ACHN (cell line): ENCODE measurements at places on chromosomes 4 and X.

- peak; percentile 63 for DNase-seq
Observed at GRCh38 chr4:188387179-188387791, 248.0 kb downstream of the TRIML1 start.

GRCh38 chr4:5217421-5217820, 166.1 kb downstream of the STK32B start:
- DNase-seq: no peak

DNA sequence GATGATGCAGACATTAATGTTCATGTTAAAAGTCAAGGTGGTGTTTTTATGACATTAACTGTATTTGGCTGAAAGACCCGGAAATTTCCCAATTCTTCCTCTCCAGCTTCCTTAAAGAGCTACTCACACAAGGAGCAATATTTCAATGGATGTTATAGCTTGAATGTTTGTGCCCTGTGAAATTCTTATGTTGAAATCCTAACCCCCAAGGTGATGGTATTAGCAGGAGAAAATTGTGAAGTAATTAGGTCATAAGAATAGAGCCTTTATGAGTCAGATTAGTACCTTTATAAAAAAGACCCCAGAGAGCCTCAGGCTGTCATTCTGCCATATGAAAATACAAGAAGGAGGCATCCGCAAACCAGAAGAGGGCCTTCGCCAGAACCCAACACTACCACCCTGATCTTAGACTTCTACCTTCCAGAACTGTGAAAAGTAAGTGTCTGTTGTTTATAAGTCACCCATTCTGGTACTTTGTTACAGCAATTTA, 3.6 kb downstream of the TLR1 start:
- DNase-seq: no peak

GRCh38 chr4:13988353-13989305, 361.1 kb upstream of the BOD1L1 start:
- no peak for DNase-seq

GRCh38 chrX:29066516-29066915, 479.3 kb downstream of the IL1RAPL1 start:
- DNase-seq: no peak

DNA sequence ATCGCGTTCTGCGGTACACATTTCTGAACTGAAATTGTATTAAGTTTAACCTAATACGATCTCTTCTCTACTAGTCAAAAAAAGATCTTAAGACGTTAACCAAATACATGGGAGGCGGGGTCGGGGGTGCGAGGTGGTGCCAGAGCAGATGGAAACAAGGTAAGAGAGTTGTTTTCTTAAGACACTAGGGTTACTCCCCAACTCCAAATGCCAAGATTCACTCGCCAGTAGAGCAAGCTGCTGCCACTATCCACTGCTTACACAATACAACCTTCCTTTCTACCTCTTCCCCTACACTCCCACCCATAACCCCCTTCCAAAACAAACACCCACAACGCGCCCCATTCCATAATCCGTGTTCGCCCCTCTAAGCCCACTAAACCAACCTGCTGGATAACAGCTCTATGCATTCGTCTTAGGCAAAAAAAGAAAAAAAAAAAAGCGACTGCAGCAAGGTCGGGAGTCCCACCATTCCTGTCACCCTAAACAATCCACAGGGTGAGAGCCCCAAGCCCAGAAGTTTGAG, 1.3 kb downstream of the LCORL start:
- DNase-seq: peak; percentile 12

DNA sequence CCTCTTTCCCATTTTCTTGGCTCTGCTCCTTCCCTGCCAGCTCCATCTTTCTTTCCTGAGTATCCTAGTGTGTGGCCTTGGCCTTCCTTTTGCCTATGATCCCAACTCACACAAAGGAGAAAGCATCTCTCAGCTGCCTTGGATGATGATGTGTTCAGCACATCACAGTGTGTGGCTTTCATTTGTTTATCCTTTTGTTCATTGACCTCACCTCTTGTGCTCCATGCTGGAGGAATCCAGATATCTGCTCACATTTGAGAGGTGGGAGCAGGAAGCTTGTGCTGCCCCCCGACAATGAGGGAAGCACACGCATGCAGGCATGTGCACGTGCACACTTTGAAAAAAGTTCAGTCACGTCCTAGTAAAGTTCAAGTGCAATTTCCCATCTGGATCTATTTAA, 131.0 kb downstream of the SMIM20 start:
- no peak for DNase-seq

DNA sequence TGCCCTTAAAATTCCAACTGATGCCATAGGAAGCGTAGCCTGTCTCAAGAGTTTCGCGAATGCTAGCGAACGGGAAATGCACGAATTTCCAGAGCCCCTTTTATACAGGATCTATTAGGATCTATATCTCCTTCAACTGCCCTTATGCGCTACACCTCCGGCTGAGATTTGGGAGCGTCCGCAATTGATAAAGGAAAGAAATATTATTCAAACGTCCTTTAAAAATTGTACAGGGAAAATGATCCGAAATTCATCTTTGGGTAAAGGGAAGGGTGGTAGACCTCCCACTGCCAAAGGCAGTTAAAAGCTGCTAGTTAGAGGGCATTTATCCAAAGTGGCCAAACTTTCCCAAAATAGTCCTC, 609 bp downstream of the NR3C2 start:
- DNase-seq: no peak

- DNase-seq: no peak
Observed at GRCh38 chr4:185394568-185395237, 1.0 kb downstream of the LRP2BP start.

DNA sequence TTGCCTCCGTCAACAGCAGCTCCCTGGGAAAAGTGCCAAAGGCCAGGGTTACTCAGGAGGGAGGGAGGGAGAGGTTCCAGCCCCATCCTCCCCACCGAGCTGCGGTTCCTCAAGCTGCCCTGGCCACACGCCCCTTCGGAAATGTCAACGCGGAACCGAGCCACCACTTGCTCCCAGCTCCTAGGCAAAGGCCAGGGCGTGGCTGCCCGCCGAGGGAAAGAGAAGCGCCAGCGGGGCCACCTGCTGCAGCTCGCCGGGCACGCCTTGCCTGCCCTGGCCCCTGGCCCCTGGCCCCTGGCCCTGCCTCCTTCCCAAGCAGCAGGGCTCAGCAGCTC, 15.3 kb downstream of the SLC6A8 start:
- no peak for DNase-seq

DNA sequence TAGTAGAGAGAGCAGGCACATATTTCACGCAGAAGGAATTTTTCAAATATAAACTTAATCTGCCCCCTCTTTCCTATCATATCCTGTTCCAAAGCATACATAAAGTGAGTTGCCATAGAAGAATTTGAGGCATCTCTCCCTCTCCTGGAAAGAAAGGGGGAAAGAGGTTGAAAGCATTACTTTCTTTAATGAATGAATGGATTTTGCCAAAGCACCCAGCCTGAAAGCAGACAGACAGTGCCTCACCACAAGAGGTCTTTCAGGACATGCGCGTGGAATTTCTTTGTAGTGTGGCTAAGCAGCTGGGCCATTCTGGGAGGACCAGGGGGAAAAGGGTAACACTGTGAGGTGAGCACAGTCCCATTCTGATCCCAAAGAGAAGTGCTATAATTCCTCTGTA, 651.4 kb downstream of the IQCM start:
- peak; percentile 88 for DNase-seq

DNA sequence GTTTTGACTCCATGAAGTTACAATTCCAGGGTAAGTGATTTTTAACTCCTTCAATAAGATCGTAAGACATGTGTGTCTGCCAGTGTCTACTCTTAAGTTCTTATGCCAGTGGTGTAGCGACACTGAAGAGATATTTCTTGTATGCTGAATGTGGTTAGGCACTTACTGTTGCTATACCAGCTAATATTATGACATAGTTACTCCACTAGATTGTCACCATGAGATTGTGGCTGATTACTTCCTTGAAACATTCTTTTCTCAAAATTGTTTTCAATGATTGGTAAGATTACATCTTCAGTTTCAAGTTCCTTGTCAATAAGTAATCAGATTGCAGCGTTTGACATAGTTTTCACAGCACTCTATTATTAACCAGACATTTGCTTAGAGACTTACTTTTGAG, 60.6 kb upstream of the PAGE5 start:
- no peak for DNase-seq

DNA sequence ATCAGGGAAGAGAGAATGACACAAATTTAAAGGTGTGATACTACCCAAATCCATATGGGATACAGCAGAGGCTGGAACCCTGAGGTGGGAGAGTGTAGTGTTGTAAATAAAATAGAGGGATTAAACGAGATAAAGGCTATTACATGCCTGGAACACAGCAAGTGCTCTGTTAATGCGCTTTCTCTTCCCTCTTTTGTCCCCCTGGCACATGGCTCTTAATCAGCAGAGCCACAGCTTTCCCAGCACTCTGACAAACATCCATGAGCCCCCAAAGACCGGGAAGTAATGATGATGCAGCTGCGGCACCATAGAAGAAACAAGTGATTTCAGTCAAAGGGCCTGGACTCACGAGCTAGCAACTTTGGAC, 85.9 kb downstream of the RASL11B start:
- DNase-seq: no peak

DNA sequence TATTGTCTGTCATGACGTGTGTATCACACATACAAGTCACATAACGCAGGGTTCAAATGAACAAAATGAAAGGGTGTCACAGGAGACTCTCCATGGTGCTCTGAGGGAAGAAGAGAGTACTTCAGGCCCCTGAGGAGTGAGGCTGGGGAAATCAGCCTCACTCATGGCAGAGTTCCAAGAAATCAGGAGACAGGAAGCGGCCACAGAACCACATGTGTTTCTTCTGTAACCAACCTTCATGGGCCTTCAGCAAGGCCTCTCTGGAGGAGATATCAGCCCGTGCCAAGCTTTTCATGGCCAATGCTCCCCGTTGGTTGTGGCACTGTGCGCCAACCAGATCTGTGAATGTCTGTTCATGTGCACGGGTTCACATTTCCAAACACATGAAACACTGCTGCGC, 76.0 kb downstream of the NAT8L start:
- DNase-seq: no peak

DNA sequence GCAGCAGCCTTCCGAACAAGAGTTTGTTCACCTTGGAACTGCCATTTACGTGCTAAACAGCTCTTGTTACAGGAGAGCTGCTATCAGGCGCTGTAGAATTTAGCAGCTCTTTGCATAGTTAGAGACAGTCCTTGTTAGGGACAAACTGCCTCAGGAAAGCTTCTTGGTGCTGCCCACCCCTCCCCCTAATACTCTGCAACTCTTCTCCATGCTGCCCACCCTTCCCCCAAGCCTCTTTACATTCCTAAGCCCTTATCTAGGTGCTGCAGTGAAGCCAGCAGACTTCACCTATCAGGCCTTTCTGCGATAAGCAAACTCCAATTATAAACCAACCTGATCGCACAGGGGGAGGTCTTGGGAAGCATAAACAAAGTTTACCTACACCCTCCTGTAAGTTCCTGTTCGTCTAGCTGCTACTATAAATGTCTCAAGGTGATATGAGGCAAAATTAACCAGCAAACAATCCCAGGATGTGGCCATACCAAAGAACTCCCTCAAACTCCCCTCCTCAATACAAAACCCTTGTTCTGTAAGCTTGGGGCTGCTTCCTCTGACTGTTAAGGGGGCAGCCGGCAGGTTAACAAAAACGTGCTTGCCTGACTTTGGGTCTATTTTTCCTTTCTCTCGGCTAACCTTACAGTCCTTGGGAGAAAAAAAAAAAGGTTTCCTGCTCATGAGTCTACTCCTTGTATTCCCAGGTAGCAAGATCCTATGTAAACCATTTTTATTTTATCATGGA, 74.0 kb upstream of the GC start:
- no peak for DNase-seq

DNA sequence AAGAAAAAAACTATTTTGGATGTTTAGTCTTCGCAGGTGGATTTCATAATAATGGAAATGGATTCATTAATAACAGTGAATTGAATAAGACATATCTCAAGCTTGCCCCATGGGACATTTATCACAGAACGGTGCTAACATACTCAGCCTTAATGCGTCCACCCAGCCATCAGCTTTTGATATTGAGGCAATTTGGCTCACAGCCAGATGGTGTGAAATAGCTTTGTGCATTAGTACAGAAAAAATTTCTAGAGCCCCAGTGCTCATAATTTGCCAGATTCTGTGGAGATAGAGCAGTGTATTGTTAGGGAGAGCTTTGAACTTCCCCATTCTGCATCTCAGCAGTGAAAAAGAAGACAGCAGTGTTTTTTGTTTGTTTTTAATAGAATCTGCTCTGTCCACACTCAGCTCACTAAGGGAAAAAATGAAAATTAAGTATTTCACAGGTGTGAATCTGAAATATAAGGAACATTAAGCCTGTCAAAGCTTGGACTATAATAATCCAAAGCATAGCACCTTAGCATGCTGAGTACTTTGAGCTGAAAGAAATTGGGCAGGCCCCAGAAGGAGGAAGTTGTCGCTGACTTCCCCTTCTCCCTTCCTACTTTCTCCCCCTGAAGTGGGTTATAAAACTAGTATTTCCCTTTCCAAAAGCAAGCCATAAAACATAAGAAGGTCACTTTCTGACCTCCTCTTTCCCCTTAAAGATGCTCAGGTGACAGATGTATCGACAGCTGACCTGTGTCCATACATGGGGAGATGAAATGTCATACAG, 295.8 kb downstream of the MAGEB5 start:
- DNase-seq: no peak

- DNase-seq: no peak
Observed at GRCh38 chrX:74389016-74389722, 32.1 kb upstream of the SLC16A2 start.

- DNase-seq: no peak
Observed at GRCh38 chr4:89293299-89293698, 14.3 kb downstream of the GPRIN3 start.

- peak; percentile 81 for DNase-seq
Observed at GRCh38 chr4:89469930-89470375, 162.4 kb upstream of the GPRIN3 start.

GRCh38 chr4:176792326-176793059, at the start of gene VEGFC:
Gene VEGFC, minus strand, starts transcription at chr4:176792922. Its CDS starts 611 bp downstream, at chr4:176792311.
- peak; percentile 76 for DNase-seq

- DNase-seq: no peak
Observed at GRCh38 chrX:43707812-43708548, 51.9 kb downstream of the MAOA start.

- peak; percentile 4 for DNase-seq
Observed at GRCh38 chr4:42655921-42656678, 805 bp downstream of the ATP8A1 start.

DNA sequence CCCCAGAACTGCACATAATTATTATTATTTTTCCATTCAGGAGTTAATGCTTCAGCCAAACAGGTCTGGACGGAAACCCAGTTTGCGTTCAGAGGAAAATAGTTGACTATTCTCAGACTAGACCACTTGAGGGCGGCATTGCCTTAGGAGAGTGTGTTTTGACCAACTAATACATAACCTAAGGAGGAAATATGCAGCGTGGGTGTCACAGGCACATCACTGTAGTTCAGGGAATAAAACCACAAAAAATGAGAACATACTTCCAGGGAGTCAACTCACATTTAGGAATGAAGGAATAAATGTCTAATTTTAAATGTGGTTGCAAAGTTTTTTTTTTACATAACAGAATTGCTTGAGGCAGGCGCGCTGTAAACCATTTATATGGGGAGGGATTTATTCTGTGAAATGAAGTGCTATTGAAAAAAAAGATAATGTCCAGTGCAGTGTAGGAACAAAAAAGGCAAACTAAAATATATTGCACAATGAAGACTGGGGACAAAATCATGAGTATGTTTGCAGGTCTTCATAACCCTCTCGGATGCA, 93.3 kb downstream of the SYNPO2 start:
- DNase-seq: peak; percentile 67

- DNase-seq: no peak
Observed at GRCh38 chr4:7691982-7692381, 247.7 kb downstream of the AFAP1 start.
